ENCODE measurements at places on chromosomes 12 and 14.

DNA sequence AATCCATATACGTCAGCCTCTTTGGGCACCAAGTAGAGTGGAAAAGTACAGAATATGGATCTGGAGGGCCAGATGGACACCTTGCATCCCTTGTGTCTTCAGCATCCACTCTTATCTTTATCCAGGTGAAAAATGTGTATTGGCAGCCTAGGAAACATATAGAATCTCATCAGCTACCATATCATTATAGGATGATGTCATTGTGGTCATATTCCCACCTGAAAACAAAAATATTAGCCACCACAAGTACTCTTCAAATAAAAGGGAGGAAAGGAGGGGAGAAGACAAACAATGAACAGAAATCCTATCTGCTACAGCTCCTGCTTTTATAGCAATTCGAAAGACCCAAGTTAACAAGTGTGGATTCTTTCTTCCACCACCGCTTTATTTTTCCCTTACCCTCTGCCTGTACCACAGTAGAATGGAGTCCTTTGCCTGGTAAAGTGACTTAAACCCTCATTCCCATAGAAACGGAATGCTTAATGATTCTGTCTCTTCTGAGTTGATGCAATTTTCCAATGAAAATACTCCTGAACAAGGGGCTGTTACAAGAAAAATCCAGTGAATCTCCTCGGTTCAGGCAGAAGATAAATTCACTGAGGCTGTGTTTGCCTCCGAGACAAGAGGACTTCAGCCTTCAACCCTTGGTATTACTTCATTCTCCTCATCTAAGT, 13.8 kb upstream of the IL26 start:
- DNase-seq: no peak

DNA sequence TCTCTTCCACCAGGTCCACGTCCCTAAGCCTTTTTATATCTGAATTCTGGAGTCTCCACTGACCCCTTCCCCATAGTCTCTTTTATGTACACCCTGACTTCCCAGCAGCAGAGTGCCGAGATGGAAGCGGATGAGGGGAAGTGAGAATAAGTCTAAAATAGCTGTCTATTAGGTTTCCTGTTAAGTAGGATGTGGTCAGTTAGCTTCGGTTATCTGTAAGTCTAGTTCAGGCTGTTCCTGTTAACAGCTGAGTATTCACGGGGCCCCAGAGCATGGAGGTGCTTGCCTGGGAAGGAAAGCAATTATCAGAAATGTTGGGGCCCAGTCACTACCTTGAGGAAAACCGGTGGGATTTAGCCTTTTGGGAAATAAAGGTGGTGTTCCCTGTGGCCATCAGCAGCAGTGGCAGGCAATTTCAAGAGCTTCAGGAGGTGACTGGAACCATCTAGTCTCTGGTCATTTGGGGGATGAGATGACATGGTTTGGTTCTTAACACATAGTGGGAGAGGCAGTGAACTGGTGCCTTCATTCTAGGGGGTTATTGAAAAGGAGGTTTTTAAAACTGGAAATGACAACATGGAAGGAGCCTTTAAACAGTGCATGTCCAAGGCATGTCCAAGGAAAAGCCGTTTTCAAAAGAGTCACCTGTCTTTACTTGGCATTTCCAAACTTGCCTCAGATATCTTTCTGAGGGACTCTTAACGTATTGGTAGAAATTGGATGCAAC, 21.8 kb downstream of the CHST11 start:
- DNase-seq: no peak

DNA sequence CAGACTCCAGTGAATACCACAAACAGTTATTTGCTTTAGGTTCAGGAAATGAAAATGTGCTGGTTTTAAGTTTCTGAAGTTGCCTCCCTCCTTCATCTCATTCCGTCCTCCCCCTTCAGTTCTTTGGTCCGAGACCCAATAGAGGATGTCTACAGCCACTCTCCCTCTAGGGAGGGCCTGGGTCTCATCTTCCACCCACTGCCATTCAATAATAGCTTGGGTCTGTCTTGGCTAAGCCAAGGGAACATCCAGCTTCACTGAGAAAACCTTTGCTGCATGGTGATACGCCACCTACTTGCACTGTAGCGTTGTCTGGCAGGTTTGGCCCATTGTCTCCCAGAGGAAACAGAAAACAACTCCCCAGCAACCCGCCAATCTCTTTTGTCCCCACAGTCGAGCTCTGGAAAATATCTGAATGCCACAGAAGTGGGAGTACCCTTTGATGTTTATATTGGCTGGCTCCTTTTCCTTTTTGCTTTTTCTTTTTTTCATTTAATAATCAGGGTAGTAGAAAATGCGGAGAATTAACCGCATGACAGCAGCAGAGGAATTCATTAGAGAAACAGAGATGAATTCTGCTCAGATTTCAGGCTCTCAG, 380.1 kb downstream of the RAD51B start:
- DNase-seq: no peak

DNA sequence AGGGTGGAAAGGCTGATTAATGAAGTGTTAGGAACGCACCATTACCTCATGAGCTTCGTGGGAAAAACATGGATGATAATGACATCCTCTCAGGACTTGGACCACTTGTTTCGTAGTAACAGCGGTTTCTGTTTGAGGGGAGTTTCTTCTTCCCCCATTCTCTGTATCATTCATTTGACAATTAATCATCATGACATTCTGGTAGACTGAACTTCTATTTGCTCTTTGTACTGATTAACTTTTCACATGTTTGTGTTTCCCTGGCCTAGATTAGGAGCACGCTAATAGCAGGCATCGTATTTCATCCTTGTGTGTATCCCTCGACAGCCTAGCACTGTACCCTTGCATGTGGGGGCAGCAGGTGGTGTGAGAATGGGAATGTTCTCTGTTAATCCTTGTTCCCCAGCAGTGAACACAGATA, 8.0 kb downstream of the LRRC74A start:
- no peak for DNase-seq

GRCh38 chr12:92248977-92249376, 103.3 kb upstream of the BTG1 start:
- no peak for DNase-seq

DNA sequence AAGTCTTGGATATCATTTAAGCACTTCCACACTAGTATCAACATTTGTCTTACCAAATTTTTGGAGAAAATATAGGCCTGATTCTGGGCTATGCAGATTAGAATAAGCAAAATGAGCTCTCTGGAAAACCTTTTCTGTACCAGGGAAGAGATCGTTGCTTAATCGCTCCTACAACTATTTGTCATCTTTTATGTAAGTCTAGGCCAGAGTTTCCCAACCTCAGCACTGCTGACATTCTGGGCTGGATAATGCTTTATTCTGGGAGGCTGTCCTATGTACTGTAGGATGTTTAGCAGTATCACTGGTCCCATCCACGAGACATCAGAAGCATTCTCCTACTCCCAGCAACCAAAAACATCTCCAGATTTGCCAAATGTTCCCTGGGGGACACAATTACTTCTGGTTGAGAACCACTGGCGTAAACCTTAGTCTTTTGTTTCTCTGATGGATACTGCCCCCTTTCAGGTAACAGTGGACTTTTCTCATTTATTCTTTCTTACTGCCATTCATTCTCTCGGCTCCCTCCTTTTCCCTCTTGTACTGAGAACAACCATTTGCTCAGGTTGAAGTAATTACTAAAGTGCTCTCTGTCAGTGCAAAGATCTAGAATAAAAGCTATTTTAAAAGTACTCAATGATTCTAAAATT, 316.9 kb upstream of the E2F7 start:
- DNase-seq: no peak

- no peak for DNase-seq
Measured at GRCh38 chr14:61584331-61584741, 111.0 kb upstream of the HIF1A start.

DNA sequence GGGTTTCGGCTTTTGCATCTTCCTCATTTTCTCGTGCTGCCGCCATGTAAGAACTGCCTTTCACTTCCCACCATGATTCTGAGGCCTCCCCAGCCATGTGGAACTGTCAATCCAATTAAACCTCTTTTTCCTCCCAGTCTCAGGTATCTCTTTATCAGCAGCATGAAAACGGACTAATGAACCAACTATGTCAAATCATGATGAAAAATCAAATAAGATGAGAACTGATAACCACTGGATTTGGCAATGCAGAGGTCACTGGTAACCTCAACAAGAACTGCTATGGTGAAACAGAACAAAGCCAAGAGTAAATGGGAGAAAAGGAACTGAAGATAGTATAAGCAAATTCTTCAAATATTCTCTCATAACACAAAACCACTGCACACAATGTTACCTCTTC, 6.0 kb downstream of the EML5 start:
- DNase-seq: no peak

DNA sequence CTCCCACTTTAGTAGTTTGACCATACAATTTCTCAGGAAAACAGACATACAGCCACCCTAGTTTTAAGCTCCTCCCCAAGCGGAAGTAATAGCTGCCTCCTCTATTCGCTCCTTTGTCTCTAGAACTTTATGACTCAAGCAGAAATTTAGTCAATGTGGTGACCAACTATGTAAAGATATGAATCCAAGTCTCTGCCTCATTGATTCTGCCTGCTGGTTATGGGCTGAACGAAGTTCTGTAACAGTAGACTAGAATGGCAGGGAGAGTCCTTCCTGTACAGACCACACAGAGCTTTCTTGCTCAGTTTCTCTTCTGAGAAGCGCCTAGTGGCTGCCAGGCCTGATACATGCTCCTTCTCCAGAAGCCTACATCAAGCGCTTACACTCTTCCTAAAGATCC, 19.1 kb downstream of the KICS2 start:
- DNase-seq: no peak

- DNase-seq: no peak
Measured at GRCh38 chr12:67534681-67535080, 113.9 kb upstream of the DYRK2 start.

DNA sequence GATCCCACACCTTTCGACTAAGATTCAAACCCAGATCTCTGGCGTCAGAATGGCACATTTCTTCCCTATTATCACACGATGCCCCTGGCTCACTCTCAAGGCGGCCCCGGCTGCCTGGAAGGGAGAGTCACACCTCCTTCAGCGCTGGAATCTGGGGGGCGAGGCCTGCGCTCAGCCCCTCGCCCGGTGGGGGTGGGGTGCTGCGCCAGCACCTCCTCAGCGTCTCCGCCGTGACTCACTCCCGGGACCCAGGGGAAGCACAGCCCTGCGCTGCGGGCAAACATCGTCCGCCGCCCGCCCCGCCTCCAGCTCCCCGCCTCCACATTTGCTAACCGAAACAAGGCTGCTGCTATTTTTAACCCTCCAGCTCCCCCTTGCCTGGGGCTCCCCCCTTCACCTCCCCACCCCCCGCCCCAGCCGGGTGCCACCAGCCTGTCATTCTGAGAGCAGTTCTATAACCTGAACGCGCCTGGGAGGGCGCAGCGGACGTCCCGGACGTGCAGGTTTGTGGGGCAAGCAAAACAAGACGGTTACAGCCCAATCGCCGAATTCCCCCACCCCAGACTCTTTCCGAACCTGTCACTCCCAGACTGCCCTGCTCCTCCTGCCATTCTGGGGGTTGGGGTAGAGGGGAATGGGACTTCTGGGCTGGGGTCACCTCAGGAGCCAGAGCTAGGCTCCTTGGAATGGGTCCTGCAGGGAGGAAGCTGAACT, 6.7 kb downstream of the HDAC7 start:
- DNase-seq: peak; percentile 91

GRCh38 chr14:68379510-68380328, 413.1 kb downstream of the ZFP36L1 start:
- no peak for DNase-seq

DNA sequence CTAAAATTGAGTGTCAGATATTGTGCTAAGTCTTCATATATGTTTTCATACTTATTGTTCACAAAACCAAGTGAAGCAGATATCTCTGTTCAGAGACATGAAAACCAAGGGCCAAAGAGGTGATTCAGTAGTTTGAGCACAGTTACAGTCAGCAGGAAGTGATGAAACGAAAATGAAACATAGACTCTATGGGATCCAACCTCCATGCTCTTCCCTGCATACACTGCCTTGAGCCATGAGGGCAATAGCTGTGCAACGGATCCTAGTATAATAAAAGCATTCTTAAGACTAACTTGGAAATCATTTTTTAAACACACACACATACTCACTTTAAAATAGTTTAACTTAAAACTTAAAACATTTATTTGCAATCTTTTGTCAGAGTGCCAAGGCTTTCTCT, 27.9 kb downstream of the ESR2 start:
- no peak for DNase-seq

DNA sequence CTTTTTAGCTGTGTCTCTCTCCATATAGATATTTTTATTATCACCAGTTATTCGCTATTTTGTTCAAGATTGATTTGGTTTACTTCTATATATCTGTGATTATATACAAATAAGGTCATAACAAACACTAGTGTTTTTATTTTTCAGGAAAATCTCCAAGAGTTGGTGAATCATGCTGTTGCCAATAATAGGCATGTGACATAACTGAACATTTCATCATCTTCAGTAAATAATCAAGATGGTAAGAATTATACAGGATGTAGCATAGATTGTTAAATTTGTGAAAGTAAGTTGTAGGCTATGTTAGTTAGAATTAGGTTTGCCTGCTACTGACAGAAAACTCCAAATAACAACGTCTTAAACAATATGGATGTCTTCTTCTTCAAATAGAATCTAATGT, 240.9 kb upstream of the PDE3A start:
- no peak for DNase-seq

- DNase-seq: no peak
Measured at GRCh38 chr12:68410018-68410660, 78.0 kb upstream of the MDM1 start.

DNA sequence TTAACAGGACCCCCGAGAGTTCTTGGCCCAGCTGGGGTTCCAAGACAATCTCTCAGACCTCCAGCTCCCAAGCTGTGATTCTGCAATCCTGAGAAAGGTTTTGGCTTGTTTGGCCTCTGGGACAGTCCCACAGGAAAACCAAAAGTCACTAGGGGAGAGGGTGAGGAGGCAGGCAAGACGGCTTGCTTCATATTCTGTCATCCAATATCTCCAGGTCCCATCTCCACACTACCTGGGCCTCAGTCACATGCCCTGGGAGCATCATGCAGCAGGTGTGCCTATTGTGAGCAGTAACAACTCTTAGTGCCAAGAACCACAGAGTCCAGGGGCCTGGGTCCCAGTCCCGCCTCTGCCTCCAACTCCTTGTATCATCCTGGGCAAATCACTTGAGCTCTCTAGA, 1.7 kb downstream of the KRT79 start:
- no peak for DNase-seq

- no peak for DNase-seq
Measured at GRCh38 chr14:22428700-22429291, 160.2 kb downstream of the DAD1 start.

DNA sequence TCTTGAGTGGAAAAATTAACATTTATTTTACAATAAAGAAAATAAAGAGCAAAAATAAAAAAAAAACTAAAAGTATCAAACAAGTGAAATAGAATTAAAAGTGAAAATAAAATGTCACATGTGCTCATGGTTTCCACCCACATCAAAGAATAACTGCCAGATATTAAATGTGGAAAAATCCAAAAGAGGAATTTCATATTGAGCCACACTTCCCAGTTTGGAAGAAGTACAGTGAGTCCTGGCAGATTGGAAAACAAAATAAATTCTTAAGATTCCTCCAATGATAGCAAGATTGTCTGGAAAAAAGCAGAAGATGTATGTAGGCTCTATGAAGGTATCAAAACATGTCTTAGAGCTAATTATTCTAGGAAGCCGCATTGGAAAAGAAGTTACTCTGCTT, 1019.5 kb downstream of the SLC6A15 start:
- no peak for DNase-seq

GRCh38 chr12:15962760-15963159, 51.6 kb downstream of the DERA start:
- DNase-seq: no peak

GRCh38 chr14:104148433-104149277, 10.3 kb downstream of the KIF26A start:
- DNase-seq: no peak
